HS-5 (cell line): ENCODE measurements at places on chromosomes 12 and 14.

DNA sequence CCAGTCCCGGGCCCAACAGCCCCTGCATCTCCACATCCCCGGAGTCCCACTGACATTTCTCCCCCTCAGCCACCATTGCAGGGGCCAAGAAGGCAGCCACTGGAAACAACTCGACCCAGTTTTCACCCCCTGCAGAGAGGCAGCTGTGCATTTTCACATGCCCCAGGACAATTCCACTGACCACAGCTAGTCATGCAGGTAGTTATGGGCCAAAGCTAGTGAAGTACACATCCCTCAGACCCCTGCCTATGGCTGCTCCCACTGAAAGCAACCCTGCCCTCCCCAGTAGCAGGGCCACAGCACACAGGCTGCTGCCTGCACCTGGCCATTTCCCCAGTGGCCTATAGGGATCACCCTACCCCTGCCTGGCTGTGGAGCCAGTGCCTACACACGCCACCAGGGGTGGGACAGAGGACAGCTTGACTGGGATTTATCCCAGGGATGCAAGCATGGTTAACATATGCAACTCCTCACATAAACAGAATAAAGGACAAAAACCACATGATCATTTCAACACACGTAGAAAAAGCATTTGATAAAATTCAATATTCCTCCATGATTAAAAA lies 154.0 kb downstream of the NDUFA12 start:
- no peak for DNase-seq

DNA sequence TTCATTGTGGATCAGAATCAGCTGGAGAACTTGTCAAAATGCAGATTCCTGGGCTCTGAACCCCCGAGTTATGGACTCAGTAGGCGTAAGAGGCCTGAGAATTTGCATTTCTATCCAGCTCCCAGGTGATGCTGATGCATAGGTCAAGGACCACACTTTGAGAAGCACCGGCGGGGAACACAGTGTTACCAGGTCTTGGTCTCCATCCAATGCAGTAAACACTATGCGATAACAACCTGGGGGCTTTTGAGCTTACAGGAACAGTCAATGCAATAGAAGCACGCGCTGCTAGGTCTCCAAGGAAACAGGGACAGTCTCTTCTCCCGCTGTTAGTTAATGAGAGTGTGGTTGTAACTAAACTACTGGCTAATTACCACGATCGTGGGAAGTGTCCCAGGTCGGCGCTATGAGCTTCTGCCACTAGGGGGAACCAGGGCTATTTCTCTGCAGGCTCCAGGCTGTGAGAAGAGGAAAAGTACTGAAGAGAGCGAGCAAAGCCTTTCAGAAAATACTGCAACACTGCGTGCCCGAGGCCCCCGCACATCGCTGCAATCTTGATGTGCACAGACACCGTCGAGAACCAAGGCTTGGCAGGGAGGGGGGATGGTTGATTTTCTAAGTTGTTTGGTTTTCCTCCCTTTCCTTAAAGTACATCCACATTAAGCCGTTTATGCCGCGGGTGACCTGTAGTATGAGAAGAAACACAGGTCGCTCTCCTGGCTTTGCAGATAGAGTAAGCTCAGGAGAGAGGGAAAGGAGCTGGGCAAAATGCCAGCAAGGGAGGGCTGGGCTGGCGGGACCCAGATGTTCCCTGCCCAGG lies 52.0 kb upstream of the KCNA1 start:
- DNase-seq = peak; percentile 33

DNA sequence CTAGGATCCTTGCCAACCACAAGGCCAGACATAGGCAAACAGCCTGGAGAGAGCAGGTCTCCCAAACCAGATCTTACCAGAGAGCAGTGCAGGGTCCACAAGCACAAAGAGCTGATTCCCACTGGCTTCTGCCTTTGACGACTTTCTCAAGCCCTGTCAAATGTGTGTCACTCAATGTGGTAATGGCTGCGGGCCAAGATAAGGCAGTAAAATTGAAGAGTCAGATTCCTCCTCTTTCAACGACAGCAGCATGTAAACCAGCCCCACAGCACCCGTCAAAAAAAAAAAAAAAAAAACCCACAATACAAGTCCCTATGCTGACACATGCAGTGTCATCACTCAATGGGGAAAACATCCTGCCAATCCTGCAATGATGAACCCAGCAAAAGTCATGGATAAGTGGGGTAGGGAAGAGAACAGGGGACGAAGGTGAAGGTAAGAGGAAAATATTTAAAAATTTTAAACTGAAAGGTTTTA lies at the start of gene STON2:
STON2 (minus strand) TSS at position 123 of the 477 bp plus-strand sequence. CDS start 1,942 bp downstream, outside the sequence.
- peak; percentile 66 for DNase-seq

DNA sequence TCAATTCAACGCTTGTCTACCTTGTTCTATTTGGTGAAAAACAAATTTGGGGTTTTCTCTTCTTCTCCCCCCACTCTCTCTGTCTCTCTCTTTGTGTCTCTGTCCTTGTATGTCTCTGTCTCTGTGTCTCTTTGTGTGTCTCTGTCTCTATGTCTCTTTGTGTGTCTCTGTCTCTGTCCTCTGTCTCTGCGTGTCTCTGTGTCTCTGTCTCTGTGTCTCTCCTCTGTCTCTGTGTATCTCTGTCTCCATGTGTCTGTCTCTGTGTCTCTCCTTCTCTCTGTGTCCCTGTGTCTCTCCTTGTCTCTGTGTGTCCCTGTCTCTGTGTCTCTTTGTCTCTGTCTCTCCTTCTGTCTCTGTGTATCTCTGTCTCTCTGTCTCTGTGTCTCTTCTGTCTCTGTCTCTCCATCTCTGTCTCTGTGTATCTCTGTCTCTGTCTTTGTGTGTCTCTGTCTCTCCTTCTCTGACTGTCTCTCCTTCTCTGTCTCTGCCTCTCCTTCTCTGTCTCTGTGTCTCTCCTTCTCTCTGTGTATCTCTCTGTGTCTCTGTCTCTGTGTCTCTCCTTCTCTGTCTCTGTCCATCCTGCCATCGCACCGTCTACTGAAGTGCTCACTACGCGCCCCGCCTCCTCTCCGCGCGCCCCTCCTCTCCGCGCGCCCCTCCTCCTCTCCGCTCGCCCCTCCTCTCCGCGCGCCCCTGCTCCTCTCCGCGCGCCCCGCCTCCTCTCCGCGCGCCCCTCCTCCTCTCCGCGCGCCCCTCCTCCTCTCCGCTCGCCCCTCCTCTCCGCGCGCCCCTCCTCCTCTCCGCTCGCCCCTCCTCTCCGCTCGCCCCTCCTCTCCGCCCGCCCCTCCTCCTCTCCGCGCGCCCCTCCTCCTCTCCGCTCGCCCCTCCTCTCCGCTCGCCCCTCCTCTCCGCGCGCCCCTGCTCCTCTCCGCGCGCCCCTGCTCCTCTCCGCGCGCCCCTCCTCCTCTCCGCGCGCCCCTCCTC lies 12.8 kb downstream of the LRCOL1 start:
- DNase-seq = no peak

GRCh38 chr12:78179346-78179745 lies 348.7 kb downstream of the NAV3 start:
- DNase-seq = no peak

GRCh38 chr12:6110006-6110405 lies 14.5 kb downstream of the VWF start:
- DNase-seq = no peak

DNA sequence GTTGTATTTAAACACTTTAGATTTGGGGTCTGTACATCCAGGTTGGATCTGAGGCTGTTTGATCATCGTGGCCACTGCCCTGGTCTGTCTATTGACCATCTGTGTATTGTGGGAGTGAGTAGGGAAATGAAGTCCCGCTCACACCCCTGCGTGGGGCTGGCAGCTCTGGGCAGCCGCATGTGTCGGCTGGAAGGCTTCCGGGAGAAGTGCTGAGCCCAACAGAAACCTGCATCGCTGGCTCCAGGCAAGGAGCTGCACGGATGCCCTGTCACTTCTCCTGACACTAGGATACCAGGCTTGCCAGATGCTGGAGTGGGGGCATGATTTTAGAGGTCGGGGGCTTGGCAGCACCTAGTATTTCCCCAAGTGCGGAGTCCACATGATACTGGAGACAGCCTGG lies 93.6 kb downstream of the PHETA1 start:
- no peak for DNase-seq

DNA sequence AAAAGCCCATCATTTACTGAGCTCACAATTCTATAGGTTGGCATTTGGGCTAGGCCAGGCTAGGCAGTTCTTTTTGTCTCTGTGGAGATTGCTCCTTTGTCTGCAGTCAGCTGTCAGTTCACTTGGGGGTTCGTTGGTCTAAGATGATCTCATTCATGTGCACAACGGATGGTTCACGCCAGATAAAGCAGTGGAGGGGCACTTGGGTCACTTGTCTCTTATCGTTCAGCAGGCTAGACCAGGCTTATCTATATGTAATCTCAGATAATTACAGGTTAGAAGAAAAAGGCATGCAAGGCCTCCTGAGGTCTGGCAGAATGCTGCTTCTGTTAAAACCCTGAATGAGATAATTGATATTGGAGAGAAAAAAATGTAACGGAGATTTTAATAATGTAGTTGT lies 119.0 kb upstream of the ATP2B1 start:
- no peak for DNase-seq

DNA sequence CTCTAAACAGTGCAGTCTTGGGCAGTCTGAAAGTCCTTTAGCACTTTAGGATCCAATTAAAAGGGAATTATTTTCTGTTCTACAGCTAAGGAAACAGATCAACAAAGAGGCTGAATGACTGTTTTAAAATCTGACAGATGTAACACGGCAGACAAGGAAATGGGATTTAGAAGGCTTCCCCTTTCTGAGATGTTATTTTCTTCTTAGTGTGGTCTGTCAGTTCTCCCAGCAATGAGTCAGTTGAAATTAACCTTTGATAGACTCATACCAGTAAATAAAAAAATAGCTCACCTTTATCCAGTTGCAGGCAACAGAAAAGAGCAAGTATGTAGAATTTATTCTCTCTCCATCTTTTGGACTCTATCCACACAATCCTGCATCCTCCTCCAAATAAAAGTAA lies 98.1 kb downstream of the NEDD1 start:
- no peak for DNase-seq

- no peak for DNase-seq
These were observed 43.9 kb downstream of the EFCAB11 start for GRCh38 chr14:89910691-89911009.

- no peak for DNase-seq
These were observed 73.8 kb upstream of the FZD10 start for GRCh38 chr12:130088504-130088903.

DNA sequence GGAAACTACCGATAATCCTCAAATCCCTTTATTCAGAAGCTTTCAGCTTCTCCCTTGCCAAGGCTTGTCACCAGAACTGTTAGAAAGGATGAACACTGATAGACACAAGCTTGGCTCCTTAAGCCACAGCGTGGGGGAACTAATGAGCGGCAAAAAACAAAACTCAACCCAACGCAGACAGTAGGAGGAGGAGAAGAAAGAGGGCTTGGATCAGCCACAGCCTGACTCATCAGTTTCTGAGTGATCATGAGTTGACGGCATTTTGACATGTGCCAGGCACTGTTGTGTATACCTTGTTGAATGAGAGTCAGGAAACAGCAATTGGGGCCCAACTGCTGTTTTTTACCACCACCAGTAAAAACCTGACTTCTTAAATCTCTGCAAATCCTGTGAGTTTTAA lies 23.7 kb downstream of the PLXNC1 start:
- DNase-seq = no peak

DNA sequence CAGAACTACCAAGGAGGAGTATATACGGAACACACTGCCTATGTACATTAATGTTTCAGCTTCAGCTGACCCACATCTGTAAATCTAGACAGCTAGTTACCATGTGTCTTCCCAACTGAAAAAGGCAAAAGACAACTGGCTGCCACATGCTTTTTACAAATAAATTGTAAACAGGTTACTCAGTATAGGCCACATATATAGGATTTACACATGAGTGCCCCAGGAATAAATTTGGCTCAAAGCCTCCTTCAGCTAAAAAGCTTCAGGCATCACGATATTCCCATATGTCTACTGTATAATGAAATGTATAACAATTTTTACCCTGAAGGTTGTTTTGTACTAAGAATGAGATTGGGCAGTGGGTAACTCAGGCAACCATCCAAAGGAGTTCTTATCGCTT lies 175.9 kb upstream of the BMP4 start:
- no peak for DNase-seq

DNA sequence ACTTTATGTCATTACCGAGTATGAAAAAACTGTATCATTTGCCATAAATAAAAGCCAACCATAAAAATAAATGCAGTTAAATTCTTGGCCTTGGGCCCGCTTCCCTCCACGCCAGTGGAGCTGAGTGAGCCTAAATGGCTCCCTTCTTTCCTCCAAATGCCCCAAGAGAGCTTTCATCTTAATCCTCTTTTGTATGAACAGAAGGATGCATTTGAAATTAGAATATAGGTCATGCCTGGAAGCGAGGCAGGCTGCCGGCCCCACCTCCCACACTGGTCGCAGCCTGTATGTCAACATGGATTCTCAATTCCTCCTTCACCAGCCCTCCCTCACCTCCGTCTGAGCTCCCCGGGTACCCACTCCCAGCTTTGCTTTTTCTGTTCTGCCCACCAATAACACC lies 245.7 kb downstream of the SLC15A4 start:
- DNase-seq = no peak

GRCh38 chr12:109716092-109716479 lies 2.5 kb downstream of the FAM222A start:
- no peak for DNase-seq

- no peak for DNase-seq
These were observed 101.3 kb downstream of the CACNA1C start for GRCh38 chr12:2154050-2154449.

- no peak for DNase-seq
These were observed 9.8 kb upstream of the C12orf42 start for GRCh38 chr12:103505371-103506236.

DNA sequence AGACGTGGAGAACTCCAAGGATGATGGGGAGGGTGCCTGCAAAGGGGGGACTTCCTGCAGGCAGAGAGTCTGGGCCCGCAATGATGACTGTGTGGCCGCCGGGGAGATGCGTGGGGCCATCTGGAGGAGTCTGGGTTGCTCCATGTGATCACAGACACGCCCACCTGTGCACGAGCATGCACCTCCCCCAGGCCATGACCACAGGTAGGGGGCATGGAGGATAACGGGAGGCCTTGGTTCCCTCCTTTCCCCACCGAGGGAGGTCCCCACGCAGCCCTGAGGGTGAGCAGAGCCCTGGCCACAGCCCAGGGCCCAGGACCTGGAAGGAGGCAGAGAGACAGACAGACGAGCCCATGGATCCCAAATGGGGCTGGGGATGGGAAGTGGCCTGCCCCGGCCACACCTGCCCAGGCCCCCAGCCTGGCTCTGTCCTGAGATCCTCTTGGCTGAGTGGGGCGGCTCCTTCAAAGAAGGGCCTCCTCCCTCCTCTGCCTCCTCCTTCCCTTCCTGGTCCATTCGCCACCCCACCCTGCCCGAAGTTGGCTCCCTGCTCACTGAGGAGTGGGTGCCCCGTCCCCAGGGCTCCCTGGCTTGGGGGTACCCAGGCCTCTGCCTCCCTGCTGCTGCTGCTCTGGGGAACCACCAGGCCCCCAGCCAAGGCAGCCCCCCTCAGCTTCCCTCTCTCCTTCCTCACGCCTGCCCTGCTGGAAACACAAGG lies 138.2 kb downstream of the CALM1 start:
- no peak for DNase-seq

GRCh38 chr14:21863289-21863688 lies 189.7 kb upstream of the OR4E1 start:
- no peak for DNase-seq

- DNase-seq = peak; percentile 58
These were observed 247.9 kb upstream of the ARHGAP5 start for GRCh38 chr14:31828946-31829868.

GRCh38 chr12:58368001-58368400 lies 426.6 kb downstream of the ATP23 start:
- no peak for DNase-seq

GRCh38 chr12:105862163-105862821 lies 276.5 kb downstream of the NUAK1 start:
- no peak for DNase-seq
